ENCODE measurements at places on chromosomes 16 and 17. TPM values are rescaled to one million over a fixed set of nuclear protein-coding genes. Genes with fewer than 3 reads are reported as not detected.

Gene GCGR
- not detected for total RNA-seq

Gene TMEM97
- total RNA-seq: 60.5 TPM

Gene TMEM100
- total RNA-seq: not detected

Gene SHBG
- total RNA-seq: not detected

Gene CENPX
- 91.9 TPM for total RNA-seq

Gene MT4
- total RNA-seq: not detected

Gene CEP295NL
- not detected for total RNA-seq

Gene CACNG3
- total RNA-seq: not detected

Gene ADGRG1
- 1.9 TPM for total RNA-seq

Gene ZNF385C
- total RNA-seq: 0.28 TPM

Gene CHST4
- not detected for total RNA-seq

Gene C17orf113
- 0.21 TPM for total RNA-seq

Gene FASN
- 387 TPM for total RNA-seq

Gene CDRT15L2
- not detected for total RNA-seq

Gene PPP1R1B
- not detected for total RNA-seq

Gene RHBDF1
- total RNA-seq: 1.2 TPM

Gene MVD
- total RNA-seq: 137 TPM

Gene SLC6A4
- total RNA-seq: 0.02 TPM

Gene DBF4B
- 22.8 TPM for total RNA-seq

Gene RNF166
- total RNA-seq: 52.1 TPM

Gene DOC2B
- 0.30 TPM for total RNA-seq

Gene BIRC5
- total RNA-seq: 48.4 TPM

Gene ZNF19
- 2.8 TPM for total RNA-seq

Gene TBX6
- 2.7 TPM for total RNA-seq

Gene CHST5
- not detected for total RNA-seq

Gene TAT
- total RNA-seq: not detected

Gene KRTAP1-4
- not detected for total RNA-seq

Gene CA5A
- not detected for total RNA-seq

All from activated T-helper 2 cell treated with anti-CD3 and anti-CD28 coated beads, Interferon-gamma antibody, Interleukin-2, Interleukin-4, amounts not matched to agents 10 μg/mL and 5 μg/mL and 100 μg/mL, durations not matched to agents 14 hours and 24 hours and 36 hours (primary cell).